ENCODE measurements at places on chromosomes 3 and 15.
A peak's percentile ranks its signal among the peaks of the same experiment; 100 is the strongest.

DNA sequence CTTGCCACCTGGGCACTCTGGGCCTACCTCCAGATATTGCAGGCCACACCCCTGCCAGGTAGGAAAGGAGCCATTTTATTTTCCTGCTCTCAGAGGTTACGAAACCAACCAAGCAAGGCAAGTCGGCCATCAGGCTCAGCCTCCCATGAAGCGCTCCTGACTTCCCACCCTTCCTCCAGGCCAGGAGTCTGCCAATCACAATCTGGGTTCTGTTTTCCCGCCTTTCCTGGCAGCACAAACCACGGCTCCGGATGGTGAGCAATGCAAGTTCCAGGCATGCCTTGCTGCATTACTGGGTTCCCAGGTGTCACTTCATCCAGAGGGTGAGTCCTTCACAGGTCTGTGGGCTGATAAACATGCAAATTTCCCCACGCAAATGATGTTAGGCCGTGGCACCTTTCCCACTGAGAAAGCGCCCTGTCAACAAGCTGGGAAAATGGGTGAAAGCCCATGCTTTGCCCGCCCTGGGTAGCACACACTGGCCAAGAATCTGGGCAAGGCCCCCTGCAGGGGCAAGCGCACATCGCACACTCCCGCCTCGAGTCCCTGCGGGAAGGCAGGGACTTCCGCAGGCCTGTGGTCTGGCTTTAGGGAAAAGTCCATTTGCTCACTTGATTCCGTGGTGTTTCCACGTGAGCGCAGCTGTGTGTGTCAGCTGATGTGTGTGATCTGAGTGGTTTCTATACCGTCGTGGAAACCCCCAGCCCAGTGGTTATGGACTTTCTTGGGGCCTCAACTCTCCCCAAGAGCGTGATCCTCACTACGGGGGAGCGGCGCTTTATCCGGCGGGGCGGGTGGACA lies 61.6 kb upstream of the RYK start:
- no peak for DNase-seq

- DNase-seq: peak; percentile 89
Observed at GRCh38 chr3:16849229-16849628, 35.5 kb upstream of the PLCL2 start.

- DNase-seq: no peak
Observed at GRCh38 chr3:37174532-37175126, at the start of gene LRRFIP2. LRRFIP2 (minus strand) TSS chr3:37174582; CDS start chr3:37148983, 25,599 bp downstream.

GRCh38 chr3:186509423-186509822 lies 34.8 kb downstream of the CRYGS start:
- DNase-seq: no peak

- DNase-seq: no peak
Observed at GRCh38 chr3:123089611-123090331, 22.9 kb downstream of the PDIA5 start.

DNA sequence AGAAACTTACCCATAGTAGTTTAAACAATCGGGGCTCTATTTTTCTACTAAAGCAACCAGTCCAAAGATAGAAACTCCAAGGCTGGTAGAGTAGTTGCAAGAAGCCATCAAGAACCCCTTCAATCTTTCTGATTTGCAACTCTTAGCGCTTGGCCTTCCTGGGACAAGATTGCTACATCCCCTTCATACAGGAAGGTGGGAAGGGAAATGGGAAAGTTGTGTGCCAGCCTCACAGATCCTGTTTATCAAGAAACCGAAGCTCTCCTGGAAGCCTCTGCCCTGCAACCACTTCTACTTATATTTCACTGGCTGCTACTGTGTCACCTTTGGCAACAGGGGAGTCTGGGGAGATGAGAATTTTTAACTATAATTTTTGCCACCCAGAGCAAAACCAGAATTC lies 46.2 kb downstream of the OSBPL10 start:
- DNase-seq: no peak

DNA sequence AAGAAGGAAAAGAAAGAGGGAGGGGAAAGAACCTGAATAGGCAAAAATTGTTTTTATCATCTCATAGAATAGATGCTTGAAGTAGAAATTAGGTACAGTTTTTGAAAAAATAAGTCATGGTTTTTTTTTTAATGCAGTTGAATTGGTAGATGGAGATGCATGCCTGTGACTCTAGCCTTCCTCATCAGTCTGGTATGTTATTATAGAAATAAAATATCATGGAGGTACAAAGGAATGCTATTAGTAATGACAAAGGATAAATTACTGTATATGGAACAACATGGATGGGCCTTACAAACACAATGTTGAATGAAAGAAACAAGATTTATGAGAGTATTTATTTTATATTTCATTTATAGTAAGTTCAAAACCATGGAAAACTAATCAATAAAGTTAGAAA lies 162.4 kb upstream of the GALNT15 start:
- DNase-seq: no peak

- peak; percentile 99 for DNase-seq
Observed at GRCh38 chr3:46928282-46928681, 48.3 kb downstream of the CCDC12 start.

GRCh38 chr15:76514282-76514681 lies 177.7 kb downstream of the ISL2 start:
- DNase-seq: no peak

- no peak for DNase-seq
Observed at GRCh38 chr3:105040026-105040622, 326.6 kb upstream of the ALCAM start.

DNA sequence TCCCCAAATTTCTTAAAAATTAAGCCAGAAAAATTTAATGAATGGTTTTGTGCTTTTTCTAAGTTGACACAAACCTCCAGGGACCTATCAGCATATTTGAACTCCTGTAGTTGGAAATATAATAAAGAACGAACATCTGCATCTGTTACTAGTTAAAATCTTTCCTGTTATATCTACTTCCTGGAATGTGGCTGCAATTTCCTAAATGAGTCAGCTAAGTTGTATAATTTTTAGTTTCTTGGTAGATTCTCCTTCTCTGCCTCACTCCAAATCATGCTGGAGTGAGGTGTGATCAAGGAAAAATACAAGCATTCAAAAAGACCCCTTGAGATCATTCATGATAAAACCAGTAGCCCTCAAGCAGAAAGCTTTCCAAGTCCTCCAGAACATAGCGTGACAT lies 106.2 kb upstream of the MCTP2 start:
- DNase-seq: no peak

GRCh38 chr3:79167651-79168416 lies 600.0 kb downstream of the ROBO1 start:
- DNase-seq: no peak

DNA sequence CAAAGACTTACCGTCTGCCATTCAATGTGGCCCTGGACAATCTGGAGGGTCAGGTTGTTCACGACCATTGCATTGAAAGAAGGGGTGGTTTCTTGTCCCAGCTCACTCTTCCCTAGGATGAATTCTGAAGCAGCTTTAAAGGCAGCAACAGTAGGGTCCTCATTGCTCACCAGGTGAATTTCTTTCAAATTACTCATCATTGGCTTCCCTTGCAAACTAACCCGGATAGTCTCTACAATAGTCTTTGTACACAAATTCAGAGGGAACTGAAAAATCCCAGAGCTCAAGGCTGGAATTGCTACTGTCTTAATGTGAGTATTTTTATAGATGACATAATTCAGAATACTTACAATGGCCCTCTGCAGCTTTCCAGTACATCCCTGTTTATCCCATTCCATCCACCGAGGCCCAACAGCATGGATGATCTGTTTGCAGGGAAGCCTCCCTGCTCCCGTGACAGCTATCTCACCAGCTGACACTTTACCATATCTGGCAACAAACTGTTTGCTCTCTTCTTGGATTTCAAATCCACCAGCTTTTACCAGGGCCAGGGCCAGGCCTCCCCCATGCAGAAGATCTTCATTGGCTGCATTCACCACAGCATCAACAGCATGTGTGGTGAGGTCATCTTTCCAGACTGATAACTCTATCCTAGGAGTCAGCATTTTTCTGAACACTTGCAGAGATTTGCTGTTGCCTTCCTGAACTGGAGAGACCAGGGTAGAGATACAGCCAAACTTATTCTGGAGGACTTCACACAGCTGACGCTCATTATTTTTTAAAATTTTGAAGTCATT lies 8.6 kb downstream of the PARP9 start:
- DNase-seq: no peak

GRCh38 chr3:196788528-196788927 lies 48.9 kb downstream of the PAK2 start:
- DNase-seq: no peak

- DNase-seq: no peak
Observed at GRCh38 chr15:59221511-59222505, 15.2 kb downstream of the LDHAL6B start.

DNA sequence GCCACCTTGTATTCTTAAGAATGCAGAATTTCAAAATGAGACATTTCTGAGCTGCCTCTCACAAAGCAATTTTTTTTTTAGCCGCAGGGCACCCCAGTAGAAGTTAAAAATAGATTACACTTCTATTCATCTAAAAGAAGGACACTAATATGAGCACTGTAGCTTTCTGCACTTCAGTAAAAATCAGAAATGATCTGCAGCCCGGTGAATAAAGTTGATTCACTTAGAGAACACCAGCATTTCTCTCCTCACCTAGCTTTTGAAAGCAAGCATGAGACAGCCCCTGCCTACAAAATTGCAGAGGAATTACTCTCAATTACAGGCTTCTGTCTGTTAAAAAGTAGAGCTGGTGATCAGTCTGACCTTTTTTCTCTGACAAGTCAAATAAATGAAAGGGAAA lies 1062.4 kb downstream of the FHIT start:
- no peak for DNase-seq

DNA sequence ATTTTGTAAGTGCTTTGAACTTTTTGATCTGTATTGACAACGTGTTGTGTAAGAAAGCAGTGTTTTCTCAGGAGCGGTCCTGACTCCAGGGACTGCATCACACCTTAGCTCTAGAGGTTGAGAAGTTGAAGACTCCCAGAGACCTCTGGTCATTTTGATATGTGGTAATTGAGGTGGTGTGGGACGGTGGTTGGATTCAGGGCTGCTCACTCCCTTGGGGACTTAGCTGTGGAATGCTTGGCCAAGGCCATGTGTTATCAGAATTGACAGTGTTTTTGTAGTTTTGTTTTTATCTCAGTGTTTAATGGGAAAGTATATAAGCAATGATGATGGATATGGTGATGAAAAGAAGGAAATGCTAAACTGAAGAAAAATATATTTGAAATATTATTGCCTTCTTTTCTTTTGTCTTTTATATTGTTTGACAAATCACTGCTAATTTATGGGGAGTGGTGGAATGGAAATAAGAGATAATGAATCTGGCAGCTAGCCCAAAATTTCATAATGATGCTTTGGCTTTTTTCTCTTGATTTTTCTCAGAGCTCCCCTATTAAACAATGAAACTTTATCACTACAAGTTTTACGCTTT lies 16.0 kb downstream of the CMSS1 start:
- DNase-seq: no peak

DNA sequence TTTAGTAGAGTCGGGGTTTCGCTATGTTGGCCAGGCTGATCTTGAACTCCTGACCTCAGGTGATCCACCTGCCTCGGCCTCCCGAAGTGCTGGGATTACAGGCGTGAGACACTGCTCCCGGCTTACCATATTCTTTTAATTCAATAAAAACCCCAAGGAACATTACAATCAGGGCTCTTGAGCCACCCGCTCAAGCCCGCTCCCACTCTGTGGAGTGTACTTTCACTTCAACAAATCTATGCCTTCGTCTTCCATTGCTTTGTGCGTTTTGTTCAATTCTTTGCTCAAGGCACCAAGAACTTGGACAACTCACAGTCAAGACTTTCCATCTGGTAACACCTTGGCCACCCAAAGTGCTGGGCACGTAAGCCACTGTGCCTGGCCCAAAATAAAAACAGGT lies 63.0 kb upstream of the PPIB start:
- no peak for DNase-seq

GRCh38 chr3:153160451-153161137 lies 1.4 kb upstream of the RAP2B start:
- DNase-seq: peak; percentile 93

GRCh38 chr3:138440121-138440521 lies 5.7 kb downstream of the ESYT3 start:
- peak; percentile 37 for DNase-seq

- DNase-seq: no peak
Observed at GRCh38 chr3:49260806-49261324, 16.2 kb downstream of the C3orf62 start.

GRCh38 chr3:150057227-150057626 lies 86.5 kb upstream of the PFN2 start:
- DNase-seq: no peak

GRCh38 chr15:93932164-93932776 lies 299.1 kb upstream of the MCTP2 start:
- DNase-seq: no peak

DNA sequence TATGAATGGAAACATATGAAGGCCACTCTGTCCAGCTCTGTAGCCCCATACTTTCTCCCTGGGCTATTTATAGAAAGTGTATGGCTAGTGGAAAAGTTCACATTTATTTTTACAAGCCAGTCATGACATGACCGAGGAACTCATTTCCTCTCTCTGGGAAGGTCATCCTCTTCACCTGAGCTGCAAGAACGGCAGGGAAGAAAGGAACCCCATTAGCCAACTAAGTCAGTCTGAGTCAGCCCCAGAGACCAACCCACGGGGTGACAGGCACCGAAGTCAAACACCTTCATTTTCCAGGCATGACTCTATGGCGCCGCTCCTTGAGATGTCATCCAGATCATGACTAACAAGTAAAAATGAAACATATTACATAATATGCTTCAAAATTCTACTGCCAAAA lies 4.8 kb downstream of the PAQR9 start:
- no peak for DNase-seq

GRCh38 chr15:33382491-33382890 lies 71.7 kb downstream of the RYR3 start:
- no peak for DNase-seq

DNA sequence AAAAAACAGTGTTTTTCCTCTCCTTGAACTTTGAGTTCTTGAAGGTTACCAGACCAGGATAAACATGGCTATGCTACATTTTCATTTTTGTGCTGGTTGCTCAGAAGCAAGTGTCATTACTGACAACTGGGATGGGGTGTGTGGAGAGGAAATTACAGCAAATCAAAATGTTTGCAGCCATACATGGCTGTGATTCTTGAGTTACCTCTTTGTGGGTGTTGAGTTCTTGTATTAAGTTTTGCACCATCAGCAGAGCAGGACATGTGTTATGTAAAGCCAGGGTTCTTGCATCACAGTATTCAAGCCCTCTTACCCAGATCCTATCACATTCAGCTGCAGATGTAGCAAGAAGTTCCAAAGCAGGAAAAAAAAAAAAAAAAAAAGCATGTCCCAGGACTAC lies 53.9 kb upstream of the ATOSA start:
- DNase-seq: peak; percentile 52

DNA sequence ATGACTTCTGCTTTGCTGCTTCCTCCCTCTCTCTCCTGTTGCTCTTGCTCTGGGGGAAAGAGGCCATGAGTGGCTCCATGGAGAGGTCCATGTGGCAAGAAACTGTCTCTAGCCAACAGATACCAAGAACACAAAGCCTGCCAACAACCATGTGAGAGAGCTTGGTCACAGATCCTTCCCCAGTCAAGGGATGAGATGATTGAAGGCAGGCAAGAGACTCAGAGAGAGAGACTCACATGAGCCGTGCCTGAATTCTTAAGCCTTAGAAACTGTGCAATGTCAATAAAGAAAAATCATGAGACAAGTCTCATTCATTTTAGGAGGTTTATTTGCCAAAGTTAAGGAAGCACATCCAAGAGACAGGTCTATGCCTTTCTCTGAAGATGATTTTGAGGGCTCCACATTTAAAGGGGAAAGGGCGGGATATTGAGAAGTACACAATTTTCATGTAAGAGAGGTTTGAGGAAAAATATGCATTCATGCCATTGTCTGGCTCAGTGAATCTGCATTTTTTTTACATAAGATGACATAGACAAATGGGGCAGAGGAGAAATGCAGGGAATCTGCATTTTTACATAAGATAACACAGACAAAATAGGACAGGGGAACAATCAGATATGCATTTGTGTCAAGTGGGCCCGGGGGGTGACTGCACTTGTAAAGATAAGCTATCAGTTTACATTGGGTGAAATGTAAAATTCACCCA lies 59.5 kb upstream of the SUCLG2 start:
- peak; percentile 56 for DNase-seq

All from MV-4-11 (cell line).